ENCODE measurements at places on chromosomes 2 and 18.

DNA sequence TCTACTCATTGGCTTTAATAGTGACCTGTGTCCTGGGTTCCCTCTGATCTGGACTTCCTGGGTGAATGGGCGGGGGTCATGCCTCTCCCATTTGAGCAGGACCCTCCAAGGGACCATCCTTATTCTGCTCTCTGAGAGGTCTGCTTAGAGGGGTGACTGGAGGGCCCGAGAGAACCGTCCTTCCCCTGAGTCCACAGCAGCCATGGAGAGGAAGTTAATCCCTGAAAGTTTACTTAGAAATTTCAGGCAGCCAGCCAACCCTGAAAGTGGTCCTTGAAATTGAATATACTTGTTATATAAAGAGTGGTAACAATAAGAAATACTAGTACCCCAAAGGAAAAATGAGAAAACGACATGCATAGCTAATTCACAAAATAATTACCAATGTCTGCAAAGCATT is 226.1 kb downstream of the DYSF start:
- no peak for DNase-seq

GRCh38 chr18:390741-391478 is 109.6 kb downstream of the COLEC12 start:
- no peak for DNase-seq

DNA sequence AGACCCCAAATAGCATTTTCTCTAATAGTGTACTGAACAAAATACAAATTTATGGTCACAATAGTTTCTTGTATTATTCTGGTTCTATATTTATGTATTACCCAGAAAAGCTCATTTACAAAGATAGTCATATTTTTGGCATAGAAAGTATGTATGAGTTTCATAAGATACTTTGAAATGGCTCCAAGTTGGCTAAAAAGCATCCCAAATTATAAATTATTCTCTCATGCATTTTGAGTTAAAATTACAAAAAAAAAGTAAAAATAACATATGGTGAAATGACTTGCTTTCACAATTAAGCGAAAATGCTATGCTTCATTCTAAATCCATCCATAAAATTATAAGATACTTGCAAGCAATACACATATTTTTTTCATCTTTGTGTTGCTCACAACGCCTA is 530.7 kb downstream of the ZNF804A start:
- no peak for DNase-seq

DNA sequence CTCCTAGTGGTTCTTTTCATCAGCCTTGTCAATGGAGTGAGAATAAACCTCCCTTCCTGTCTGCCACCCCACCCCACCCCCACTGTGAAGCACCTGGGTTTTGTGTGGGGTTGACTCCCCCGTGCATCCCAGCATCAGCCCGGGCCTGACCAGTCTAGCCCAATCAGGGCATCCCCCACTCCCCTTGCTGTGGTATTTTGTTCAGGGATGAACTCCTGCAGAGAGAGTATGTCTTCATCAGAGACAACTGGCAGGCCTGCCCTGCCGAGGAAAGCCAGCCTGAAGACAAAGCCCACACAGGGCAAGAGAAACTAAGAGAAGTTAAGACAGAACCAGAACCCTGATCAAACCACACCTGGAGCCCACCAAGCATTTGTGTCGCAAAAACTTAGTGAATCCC is 36.7 kb upstream of the RMP24 start:
- DNase-seq, result no peak

GRCh38 chr18:9096007-9096371 is 6.5 kb upstream of the NDUFV2 start:
- no peak for DNase-seq

- no peak for DNase-seq
Measured at GRCh38 chr2:208268156-208268952, 2.3 kb downstream of the PIKFYVE start.

- no peak for DNase-seq
Measured at GRCh38 chr2:100766806-100767205, 53.1 kb upstream of the NPAS2 start.

DNA sequence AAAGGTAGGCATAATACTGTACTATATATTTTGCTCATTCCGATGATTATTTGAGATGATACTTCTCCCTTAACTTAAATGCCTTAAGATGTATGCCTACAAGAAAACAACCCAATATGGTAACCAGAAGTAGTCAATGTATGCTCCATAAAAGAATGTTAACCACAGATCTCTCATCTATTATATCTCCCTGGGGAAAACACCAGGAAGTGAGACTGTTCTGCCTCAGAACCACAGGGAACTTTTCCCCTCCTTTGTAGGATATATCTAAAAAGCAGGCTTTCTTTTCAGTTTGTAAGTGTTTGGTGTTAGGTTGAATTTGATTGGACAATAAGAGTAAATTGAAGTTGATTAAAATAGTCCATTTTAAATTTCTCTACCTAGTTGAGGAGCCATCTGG is 1160.5 kb upstream of the NXPH2 start:
- no peak for DNase-seq

DNA sequence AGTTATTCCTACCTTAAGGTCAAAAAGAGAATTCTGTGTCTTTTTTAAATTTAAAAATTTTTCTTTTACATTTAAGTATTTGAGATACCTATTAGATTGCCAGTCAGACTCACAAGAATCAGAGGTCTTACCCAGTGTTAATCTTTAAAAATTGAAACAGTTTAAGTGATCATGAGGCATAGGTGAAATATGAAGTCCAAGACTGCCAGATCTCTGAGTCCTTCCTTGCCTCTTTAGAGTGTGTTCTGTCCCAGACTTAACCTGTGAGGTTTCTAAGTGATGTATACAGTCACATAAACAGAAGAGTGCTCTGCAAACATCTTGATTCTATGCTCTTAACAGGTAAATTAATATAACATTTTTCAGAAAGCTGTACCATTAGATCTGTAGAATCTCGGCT is 40.6 kb downstream of the ACTR3 start:
- no peak for DNase-seq

- no peak for DNase-seq
Measured at GRCh38 chr2:168422584-168422983, 33.5 kb upstream of the CERS6 start.

GRCh38 chr2:174117951-174118930 is 130.1 kb downstream of the OLA1 start:
- DNase-seq, result no peak

GRCh38 chr2:3646446-3646845 is 11.6 kb upstream of the ALLC start:
- no peak for DNase-seq

DNA sequence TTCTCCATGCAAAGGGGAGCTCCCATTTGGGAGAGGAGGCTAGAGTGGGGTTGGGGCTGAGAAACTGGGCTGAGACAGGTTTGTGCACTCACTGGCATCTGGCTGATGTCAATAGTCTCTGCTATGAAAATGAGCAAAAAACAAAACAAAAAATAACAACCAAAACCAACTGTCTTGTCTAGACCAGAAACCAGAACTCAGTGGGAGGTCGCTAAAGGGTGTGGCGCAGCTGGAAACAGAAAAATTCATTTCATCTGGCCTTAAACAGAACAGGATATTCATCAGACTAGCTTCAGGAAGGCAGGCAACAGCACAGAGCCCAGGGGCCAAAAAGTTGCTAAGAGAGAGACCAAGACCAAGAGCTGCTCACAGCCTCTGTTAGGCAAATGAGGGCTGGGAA is 126.1 kb downstream of the THNSL2 start:
- no peak for DNase-seq

DNA sequence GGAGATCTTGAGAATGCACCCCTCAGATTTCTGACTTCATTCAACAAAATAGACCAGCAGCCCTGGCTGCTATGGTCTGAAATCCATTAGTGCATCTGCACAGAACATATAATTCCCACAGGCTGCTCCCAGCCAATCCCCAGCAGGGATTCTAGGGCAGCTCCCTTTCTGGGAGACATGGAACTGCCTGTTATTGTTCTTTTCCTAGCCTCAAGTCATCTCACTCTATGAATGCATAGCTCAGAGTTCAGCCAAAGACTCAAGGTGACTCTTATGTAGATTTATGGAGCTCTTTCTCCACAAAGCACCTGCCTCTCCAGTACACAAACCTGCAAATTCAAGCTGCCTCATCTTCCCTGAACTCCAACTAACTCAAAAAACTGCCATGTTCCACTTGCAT is 241.9 kb downstream of the WDPCP start:
- DNase-seq, result no peak

DNA sequence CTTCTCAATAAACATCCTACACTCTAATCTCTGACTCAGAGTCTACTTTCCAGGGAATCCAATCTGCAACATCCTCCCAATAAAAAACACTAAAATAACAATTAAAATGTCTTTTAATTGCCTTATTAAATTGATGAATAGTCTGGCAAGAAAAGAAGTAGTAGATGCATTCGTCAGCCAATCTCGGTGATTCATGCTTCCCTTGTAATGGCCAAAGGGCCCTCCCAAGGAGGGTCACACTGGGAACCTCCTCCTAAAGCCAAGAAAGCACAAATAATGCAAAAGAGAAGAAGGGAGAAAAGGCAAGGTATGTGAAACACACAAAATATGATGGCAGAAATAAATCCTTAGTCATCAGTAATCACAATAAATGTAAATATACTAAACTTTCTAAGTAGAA is 16.8 kb downstream of the ST8SIA5 start:
- no peak for DNase-seq

- no peak for DNase-seq
Measured at GRCh38 chr2:231041061-231041689, 3.9 kb downstream of the C2orf72 start.

DNA sequence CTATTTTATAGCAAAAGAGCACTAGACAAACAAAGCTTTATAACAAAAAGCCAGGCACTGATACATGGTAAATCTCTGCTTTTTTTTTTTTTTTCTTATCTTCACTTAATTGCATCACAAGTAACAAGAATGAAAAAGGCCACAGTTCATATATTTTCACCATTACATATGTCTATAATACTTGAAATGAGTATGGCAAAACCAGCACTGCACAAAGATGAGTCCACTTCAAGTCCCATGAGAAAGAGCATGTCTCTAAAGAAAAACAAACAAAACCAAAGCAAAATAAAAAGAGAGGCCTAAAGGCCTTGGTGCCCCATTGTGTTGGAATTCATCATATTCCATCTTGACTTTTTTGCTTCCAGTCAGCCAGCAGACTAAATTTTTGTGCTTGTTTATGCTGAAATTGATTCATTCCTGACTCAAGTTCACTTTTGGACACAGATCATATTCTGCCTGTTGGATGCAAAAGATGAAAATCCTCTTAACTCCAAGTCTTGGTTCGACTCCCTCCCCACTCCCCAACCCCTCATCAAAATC is 264.9 kb upstream of the CCDC68 start:
- DNase-seq, result no peak

DNA sequence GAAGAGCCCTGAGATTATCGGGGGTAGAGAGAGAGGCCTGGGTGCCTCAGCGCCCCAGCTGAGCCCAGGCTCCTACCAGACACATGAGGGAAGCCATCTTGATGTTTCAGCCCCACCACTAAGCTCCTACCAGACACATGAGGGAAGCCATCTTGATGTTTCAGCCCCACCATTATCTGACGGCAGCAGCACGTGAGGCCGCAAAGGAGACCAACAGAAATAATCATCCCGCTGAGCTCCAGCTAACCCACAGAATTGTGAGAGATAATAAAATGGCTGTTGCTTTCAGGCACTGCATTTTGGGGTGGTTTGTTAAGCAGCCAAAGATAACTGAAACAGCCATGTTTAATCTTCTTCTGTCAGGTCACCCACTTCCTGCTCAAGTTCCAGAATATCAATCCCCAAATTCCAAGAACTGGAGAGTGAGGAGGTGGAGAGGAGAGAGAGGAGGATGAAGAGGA is 29.3 kb upstream of the SOS1 start:
- DNase-seq, result no peak

DNA sequence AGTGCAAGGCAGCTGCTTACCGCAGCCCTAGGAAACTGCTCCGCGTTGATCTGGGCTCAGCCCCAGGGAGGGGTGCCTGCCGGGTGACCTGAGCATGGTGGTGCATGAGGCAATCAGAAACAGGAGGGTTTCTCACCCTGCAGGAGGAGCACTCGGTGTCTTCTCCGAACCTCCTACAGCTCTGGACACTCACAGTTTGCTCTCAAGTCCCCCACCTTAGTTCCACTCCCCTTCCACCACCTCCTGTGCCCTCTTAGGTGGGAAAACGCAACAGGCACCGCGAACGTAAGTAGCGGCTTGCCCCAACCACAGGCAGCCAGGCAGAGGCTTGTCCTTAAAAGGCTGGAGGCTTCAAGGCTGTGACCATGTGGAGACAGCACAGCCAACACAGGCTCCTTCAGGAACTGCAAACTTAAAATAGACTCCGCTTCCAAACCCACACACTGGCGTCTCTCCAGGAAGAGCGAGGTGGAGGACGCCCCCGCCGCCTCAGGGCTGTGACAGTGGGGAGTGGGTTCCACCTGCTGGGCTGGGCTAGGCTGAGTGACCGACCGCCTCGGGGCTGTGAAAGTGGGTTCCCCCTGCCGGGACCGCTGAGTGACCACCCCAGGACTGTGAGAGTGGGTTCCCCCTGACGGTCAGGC is 71.6 kb downstream of the NDUFA10 start:
- DNase-seq, result no peak

- DNase-seq, result no peak
Measured at GRCh38 chr2:20077411-20077940, 26.0 kb upstream of the LAPTM4A start.

DNA sequence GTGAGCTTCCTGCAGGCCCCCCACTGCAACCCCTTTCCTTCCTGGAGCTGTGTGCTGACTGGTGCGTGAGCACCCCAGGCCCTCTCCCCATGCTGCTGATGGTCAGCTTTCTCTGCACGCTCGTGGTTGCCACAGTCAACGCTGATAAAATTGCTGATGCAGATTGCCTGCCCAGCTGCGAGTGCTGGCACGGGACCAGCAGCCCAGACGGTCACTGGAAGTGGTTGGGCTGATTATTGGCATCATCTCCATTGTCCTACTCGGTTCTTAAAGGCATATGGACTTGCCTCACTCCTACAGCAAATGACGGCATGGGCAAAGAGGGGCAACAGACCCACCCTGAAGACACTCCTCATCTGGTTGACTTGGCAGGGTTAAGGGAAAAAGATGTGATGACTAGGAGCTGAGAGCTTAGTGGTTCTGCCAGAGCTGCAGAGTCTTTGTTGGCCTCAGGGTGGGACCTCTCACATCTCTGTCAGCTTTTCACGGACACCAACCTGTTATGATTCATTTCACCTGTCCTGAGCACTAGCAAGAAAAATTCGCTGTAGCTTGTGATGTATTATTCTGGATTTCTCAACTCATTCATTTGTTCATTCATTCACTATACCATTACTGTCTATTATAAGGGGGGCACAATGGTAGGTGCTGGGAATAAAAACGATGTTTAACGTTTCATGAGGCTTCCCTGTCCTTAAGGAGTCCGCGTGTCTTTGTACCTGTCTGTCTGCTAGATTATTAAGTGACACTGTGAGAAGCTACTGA is 38.4 kb downstream of the PAX8 start:
- no peak for DNase-seq

- no peak for DNase-seq
Measured at GRCh38 chr2:20612925-20613916, 37.7 kb downstream of the HS1BP3 start.

GRCh38 chr18:41758534-41758933 is 196.5 kb upstream of the PIK3C3 start:
- DNase-seq, result no peak
